ENCODE measurements at places on chromosomes 7 and 10. TPM values are rescaled to one million over a fixed set of nuclear protein-coding genes. Genes with fewer than 3 reads are reported as not detected.

GPNMB gene
- total RNA-seq = not detected

NPY gene
- not detected for total RNA-seq

CLCN1 gene
- not detected for total RNA-seq

DNA sequence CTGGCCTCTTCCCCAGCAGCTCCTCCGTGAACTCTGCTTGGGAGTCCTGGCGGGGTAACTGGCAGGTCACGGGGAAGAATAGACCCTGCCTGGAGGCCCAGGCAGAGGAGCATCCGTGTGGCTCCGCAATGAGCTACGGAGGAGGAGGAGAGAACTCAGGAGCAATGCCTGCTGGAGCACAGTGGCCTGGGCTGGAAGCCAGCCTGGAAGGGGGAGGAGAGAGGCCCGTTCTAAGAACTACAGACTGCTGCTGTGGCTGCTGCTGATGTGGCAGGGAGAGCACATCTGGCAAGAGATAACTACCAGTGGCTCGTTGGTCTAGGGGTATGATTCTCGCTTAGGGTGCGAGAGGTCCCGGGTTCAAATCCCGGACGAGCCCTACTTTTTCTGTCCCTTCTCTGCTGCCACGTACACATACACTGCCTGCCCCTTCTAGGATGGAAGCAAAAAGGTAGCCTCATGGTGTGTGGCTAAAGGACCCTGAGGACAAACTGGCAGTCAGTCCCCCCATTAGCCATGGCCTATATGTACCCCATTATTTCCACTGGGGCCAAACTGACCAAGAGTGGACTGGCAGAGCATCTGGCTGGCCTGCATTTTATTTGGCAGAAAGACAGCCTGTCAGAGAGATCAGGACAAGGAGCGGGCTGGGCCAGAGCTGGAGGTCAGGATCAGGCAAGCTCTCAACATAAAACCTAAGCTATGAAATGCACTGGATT lies 7.7 kb upstream of the OPN1SW start:
- no peaks in the 10 kb centered on the region for H3K4me1 ChIP-seq
- DNase-seq = no peak
- H3K27ac ChIP-seq = no peak overlapping the region
- H3K27me3 ChIP-seq = peaks cover 25% of the 10 kb centered on the region

DNA sequence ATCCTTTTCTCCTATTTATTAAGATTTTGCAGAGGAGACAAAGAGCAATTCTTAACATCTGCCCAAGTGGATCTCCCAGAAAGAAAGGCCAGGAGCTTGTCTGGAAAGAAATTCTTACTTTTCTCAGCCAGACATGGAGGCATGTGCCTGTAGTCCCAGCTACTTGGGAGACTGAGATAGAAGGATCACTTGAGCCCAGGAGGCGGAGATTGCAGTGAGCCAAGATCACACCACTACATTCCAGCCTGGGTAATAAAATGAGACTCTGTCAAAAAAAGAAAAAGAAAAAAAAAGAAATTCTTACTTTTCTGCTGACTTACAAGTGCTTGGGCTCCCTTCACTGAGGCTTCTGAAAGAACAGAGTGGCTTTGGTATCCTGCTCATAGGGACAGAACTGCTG lies 2.4 kb upstream of the CYP3A43 start:
- peaks cover 25% of the 10 kb centered on the region for H3K27me3 ChIP-seq
- DNase-seq = no peak
- H3K4me1 ChIP-seq = no peaks in the 10 kb centered on the region
- H3K36me3 ChIP-seq = no peaks in the 10 kb centered on the region

DNA sequence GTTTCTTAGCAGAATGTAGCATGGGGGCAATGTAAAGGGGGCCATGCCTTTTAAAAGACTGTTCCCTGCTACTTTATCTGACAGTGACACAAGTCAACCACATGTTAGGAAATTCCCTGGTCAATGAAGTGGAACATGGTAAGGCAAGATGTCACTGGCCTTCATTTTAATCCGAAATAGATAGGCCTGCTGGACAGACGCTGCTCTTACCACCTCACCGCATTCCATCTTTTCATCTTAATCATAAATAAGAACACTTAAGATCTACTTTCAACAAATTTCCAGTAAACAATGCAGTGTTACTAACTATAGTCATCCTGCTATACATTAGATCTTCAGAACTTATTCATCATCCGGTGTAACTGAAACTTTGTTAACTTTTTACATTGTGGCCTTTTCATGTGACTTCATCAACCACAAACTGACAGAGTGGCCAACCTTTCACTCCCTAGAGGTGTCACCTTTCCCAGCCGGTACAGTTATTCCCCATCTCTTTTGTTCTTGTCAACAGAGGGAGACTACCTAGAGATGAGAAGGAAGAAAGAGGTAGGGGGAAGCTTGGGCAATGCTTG lies 15.6 kb downstream of the ASB4 start:
- H3K27ac ChIP-seq = peak overlapping the region; percentile 75
- H3K4me1 ChIP-seq = peaks cover 34% of the 10 kb centered on the region
- H3K36me3 ChIP-seq = peaks cover 3% of the 10 kb centered on the region
- no peak overlapping the region for H3K4me3 ChIP-seq
- peaks cover 6% of the 10 kb centered on the region for H3K27me3 ChIP-seq

CDNF gene
- 0.85 TPM for total RNA-seq

ETV1 gene
- total RNA-seq = 0.05 TPM

GRCh38 chr10:9302140-9302746 lies 1247.8 kb downstream of the GATA3 start:
- H3K4me3 ChIP-seq = no peak overlapping the region
- no peaks in the 10 kb centered on the region for H3K27me3 ChIP-seq
- H3K36me3 ChIP-seq = no peaks in the 10 kb centered on the region
- H3K27ac ChIP-seq = no peak overlapping the region
- H3K4me1 ChIP-seq = no peaks in the 10 kb centered on the region
- DNase-seq = peak; percentile 50

DNA sequence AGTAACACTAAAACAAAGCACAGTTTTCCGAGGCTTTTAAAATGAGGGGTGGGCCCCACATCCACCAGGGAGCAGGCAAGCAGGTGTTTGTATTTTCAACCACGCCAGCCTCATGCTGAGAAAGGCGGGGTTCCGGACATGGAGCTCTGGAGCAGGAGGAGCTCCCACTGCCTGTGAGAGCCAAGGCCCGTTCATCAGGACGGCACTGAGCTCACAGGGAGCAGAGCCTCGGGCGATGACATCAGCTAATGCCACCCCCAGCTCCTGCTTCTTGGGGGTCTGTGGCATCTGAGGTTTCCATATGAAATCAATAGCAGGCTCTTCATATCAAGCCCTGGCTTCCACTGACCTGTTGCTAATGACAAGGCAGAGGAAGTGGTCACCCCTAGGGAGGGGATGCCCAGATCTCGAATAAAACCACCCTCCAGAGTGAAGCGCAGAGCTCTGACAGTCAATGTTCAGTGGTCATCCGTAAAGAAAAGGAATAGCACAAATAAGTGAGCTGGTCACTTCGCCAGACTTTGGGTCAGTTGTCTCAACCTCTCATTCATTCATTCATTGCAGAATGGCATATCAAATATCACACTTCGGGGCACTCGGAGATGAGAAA lies 89.1 kb downstream of the TNS3 start:
- no peak for DNase-seq
- H3K27ac ChIP-seq = no peak overlapping the region
- peaks cover 8% of the 10 kb centered on the region for H3K27me3 ChIP-seq
- H3K36me3 ChIP-seq = no peaks in the 10 kb centered on the region

DNA sequence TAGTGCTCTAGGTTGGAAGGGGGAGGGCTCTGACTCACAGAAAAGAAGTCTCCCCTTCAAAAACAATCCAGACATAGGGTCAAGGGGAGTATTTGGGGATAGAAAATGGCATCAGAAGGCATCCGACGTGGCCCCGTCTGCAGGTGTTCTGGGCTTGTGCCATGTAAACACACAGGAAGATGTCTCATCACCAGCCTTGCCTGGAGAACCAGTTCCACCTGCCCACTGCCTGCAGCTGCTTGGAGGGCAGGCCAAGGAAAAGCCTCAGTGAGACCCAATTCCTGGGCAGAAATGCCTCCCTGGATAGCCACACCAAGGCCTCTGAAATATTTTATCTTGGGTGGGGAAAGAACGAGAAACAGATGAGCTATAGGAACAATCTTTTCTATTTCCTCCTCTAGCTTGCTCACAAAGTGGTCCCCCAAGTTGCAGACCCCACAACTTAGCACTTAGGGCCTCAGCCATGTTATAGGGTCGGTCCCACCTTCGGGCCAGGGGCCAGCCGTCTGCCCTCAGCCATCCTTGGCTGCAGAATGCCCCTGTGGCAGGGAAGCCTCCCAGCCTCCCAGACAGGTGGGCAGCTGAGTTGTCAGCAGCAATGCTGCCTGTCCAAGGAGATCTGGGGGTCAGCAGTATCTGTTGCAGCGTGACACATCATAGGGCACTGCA lies 54.3 kb upstream of the ECHDC3 start:
- peaks cover 39% of the 10 kb centered on the region for H3K4me1 ChIP-seq
- peak overlapping the region; percentile 39 for H3K27ac ChIP-seq
- H3K4me3 ChIP-seq = no peak overlapping the region
- H3K27me3 ChIP-seq = peaks cover 16% of the 10 kb centered on the region
- no peak for DNase-seq
